GM12891 (cell line): ENCODE measurements at places on chromosomes 4 and X.

- DNase-seq = no peak
Observed at GRCh38 chr4:155587766-155588165, 78.9 kb upstream of the GUCY1A1 start.

GRCh38 chrX:37926700-37927099, 79.3 kb upstream of the DYNLT3 start:
- no peak for DNase-seq

DNA sequence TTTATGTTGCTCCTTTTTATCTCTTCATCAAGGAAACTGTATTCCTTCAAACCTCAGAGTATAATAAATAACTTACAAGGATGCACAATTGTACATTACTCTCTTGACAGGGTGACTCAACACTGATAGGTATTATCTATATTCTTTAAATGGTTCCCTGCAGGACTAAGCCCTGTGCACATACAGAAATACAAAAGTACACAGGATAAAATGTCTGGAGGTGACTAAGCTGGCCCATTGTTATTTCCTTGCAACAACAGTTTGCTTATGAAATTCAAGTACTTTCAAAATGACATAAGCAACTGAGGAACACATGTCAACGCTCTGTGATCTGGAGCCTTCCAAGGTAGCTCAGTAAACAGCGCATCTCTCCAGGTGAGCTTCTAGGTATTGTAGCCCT, 83.8 kb upstream of the RPL34 start:
- no peak for DNase-seq

GRCh38 chr4:126798214-126798613, 834.5 kb upstream of the INTU start:
- DNase-seq = no peak

DNA sequence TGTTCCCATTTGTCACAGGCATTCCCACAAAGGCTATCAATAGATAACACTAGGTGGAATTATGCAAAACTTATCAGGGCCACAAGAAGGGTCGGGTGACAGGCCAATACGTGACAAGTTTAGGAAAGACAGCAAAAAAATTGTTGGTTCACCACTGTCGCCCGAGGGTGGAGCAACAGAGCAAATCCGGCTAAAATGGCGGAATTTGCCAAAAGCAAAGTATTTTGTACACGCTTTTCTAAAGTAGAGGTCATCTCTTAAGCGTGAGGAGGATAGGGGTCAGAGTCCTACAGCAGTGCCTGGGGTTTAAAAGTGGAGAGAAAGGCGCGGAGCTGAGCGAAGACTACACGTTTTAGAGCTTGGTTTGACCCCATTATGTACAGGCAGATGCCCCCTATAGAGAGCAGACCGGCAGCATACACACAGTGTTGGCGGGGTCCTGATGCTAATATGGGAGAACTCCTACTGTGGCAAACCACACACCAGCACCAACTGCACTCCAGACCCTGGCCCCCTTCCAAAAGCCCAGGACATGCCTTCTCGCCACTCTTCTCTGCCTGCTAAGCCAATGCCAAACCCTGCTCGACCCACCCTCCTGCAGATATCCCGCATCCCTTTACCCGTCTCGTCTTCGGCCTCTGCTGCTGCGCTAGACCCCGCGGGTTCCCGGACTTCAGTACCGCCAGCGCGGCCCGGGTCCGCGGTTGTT, 733 bp downstream of the CCNA2 start:
- peak; percentile 27 for DNase-seq

DNA sequence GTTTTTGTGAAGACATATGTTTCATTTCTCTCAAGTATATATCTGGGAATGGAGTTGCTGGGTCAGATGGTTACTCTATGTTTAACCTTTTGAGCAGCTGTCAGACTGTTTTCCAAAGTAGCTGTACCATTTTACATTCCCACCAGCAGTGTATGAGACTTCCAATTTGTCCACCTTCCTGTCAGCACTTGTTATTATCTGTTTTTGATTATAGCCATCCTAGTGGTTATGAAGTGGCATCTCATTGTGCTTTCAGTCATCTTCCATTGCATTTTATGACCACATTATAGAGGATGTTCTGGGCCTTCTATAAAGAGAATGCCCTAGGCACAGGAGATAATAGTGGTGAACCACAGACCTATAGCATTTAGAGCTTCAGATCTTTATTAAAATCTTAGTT, 39.2 kb downstream of the CLCN4 start:
- DNase-seq = no peak

DNA sequence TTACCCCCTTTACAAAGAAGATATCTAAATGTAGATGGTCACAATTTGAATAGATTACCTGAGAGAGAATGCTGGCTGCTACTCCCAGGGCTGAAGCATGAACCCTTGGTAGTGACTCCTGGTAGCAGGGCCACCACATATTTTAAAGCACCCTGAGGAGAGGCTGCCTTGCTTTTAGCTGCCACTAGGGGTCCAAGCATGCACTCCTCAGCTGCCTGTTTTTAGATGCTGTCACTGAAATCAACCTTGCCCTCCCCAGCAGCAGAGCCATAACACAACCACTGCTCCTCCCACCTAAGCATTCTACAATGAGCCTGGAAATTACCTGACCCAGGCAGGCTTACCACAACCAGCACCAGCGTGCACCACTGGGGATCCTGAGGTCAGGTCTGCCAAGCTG, 850.9 kb downstream of the FAM133A start:
- no peak for DNase-seq

GRCh38 chr4:2362266-2363055, 56.0 kb downstream of the ZFYVE28 start:
- DNase-seq = no peak

GRCh38 chr4:29770627-29771026, 949.5 kb upstream of the PCDH7 start:
- DNase-seq = no peak

DNA sequence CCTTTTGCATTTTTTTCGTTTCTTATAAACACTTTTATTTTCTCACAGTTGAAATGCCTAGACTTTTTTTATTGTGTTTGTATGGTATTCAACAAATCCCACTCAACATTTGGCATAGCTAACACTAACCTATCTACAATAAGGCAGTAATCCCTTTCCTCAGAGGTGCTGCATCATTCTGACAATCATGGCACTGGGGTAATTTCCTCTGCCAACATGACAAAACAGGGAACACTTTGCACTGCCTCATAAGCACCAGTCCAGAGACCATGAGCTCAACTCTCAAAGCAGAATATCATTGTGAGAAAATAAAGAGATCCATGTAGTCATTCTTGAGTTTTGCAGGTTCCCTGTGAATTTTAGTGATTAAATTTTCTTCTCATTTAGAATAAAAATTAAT, 183.8 kb upstream of the INTU start:
- no peak for DNase-seq

DNA sequence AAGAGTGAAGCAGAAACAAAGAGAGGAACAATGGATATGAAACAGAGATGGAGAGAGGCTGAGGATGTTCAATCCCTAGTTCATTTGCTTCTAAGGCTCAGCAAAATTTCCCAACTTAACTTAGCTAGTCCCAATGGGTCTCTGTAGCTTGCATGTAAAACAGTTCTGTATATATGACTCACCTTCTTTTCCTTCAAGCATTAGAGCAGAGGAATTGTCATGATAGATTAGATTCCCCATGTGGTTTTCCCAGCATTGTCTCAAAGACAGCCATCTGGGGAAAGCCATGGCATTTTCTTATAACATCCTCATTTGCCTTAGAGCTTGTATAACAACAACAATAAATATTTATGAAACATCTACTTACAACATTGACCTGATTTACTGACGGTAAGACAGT, 93.9 kb upstream of the GATB start:
- no peak for DNase-seq

- DNase-seq = no peak
Observed at GRCh38 chrX:71253253-71254091, 468 bp downstream of the ZMYM3 start.

DNA sequence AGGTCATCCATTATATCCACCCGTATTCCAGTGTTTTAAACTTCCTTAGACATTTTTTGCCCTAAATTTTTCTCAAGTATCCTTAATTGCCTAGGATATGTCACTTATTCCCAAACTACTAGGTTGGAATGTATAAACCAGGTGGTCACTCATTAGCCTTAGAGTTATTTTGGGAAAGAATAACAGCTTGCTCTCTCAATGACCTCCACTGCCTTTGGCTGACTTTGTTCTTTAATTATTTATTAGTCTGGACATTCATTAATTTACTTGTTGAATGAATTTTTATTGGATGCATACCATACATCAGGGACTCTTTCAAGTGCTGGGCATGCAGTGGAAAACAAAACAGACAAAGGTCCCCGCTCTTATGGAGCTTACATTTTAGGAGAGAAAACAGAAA, 609.3 kb upstream of the IGFBP7 start:
- DNase-seq = no peak

- peak; percentile 2 for DNase-seq
Observed at GRCh38 chrX:147917700-147918695, 6.3 kb downstream of the FMR1 start.

DNA sequence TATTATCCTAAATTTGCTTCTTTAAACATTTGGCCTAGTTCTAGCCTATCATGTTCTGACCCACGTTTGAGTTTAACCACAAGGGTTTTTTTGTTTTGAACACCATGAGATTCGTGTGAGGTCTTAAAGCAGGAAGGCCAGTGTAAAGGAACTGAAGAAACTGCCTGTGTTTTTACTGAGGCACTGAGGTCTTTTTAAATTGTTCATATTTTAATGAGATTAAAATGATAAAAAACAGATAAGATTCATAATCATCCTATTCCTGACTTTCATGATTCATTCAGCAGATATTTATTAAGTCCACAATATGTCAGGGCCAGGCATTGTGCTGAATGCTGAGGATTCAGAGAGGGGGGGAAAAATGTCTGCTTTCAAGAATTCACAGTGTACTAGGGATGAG, 3.2 kb downstream of the RPS6KA3 start:
- no peak for DNase-seq

GRCh38 chrX:41672643-41673042, 16.1 kb upstream of the GPR34 start:
- no peak for DNase-seq

- DNase-seq = no peak
Observed at GRCh38 chr4:87975466-87975865, at the start of gene SPP1. SPP1 (plus strand) TSS chr4:87975714; CDS start chr4:87976896, 1,182 bp downstream.

GRCh38 chr4:104064646-104065577, 345.1 kb upstream of the TACR3 start:
- DNase-seq = peak; percentile 0

GRCh38 chr4:37664696-37665095, 21.5 kb downstream of the RELL1 start:
- no peak for DNase-seq

DNA sequence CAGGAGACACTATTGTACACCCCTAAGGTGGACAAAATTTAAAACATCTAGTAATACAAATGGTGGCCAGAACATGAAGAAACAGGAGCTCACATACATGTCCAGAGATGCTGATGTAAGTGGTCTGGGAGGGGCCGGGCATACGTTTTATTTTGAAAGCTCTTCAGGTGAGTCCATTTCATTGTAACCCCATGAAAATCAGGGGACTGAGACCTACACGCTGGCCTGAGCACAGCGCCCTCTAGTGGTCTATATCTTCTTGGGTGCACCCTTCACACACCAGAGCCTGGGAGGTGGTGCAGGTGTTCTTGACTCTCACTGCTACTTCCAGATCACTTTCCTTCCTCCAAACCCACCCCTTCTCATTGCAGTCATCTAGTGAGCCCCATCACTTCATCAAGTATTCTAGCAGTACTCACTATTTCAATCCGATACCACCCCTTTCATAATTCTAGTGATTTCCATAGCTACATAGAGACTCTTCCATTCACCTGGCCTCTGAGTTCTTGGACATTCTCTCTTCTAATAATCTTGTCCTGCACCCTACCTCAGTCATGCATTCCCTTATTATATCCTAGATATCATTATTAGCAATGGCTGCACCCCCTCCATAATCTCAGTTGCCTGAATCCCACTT, 4.3 kb upstream of the TLR6 start:
- peak; percentile 46 for DNase-seq

GRCh38 chr4:7424553-7425111, 10.1 kb downstream of the PSAPL1 start:
- DNase-seq = no peak

- peak; percentile 25 for DNase-seq
Observed at GRCh38 chrX:54808109-54808604, 612 bp downstream of the MAGED2 start.

DNA sequence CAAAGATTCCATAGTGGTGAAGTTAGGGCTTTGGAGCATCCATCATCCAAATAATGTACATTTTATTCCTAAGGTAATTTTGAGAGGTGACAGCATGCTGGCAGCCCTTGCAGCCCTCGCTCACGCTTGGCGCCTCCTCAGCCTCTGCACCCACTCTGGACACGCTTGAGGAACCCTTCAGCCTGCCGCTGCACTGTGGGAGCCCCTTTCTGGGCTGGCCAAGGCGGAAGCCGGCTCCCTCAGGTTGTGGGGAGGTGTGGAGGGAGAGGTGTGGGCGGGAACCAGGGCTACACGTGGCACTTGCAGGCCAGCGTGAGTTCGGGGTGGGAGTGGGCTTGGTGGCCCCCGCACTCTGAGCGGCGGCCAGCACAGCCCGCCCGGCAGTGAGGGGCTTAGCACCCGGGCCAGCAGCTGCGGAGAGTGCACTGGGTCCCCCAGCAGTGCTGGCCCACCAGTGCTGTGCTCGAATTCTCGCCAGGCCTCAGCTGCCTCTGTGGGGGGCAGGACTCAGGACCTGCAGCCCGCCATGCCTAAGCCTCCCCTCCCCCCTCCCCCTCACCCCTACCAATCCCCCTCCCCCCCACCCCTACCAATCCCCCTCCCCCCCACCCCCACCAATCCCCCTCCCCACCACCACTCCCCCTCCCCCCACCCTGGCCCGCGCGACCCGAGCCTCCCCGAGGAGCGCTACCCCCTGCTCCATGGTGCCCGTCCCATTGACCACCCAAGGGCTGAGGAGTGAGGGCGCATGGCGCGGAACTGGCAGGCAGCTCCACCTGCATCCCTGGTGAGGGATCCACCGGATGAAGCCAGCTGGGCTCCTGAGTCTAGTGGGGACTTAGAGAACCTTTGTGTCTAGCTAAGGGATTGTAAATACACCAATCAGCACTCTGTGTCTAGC, 37.0 kb upstream of the DKK2 start:
- no peak for DNase-seq

- DNase-seq = no peak
Observed at GRCh38 chr4:8472689-8473197, 32.2 kb downstream of the TRMT44 start.

DNA sequence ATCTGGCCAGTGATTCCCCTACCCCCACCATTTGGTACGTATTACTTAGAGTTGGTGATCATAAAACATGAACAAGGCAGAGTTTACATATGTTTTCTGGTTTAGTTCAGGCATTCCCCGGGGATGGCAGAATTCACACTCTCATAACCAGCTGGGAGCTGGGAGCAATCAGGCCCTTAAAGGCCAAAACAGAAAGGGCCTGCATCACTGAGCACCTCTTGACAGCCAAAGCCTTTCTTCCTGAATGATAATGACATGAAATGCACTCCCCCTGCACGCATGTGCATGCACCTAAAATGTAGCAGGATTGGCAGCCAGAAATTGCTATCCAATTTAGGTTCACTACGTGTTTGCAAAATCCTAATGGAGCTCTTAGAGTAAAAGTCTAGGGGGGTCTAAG, 235.4 kb downstream of the GPC3 start:
- DNase-seq = no peak

DNA sequence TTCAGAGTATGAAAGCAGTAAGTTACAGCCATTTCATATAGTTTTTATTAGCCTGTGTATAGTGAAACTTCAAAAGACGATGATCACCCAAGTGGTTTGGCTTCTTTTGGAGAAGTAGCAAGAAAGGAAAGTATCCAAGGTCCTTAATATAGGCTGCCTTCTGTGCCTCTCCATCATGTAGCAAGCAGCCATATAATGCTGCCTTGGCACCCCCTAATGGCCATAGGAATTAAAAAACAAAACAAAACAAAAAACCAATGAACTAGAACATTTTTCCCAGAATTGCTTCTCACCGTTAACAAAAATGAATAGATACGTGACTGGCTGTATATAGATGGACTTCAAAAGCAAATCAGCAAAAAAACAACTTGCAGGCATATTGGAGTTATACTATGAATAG, 18.9 kb downstream of the LAMP2 start:
- DNase-seq = no peak
